ENCODE measurements at places on chromosomes 6 and 20.

GRCh38 chr6:6968731-6969552, 138.8 kb upstream of the RREB1 start:
- no peak for DNase-seq

- no peak for DNase-seq
Observed at GRCh38 chr6:108805611-108806167, 42.5 kb upstream of the ARMC2 start.

GRCh38 chr6:84691978-84692623, 72.3 kb downstream of the TBX18 start:
- DNase-seq = no peak

DNA sequence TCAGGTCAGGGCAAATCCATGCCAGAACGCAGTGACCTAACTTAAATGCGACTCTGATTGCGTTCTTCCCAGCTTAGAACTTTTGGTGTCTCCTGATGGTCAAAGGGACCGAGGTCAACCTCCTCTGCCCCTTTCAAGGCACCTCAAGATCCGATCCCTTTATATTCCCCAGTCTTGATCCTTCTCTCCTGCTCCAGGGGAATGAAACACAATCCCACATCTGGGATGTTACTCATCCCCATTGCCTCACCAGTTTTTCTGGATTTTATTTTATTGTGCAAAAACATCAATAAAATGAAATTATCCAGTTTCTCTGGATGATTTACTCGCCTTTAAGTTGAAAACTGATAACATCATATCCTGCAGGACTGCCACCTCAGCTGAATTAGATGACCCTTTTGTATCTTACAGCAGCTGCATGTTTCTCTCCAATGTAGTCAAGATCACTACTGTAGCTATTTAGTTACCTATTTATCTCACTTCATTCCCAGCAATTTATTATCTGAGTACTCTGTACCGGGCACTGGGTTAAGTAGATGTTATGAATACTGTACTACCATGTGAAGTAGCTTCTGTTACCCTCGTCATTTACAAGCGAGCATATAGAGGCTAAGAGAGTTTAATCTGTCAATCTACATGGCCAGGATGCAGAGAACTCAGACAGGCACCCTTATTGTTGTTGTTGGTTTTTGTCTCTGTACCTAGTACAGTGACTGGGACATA, 44.0 kb downstream of the IRAK1BP1 start:
- DNase-seq = peak; percentile 12

GRCh38 chr6:100342830-100343229, 121.9 kb downstream of the SIM1 start:
- DNase-seq = no peak

DNA sequence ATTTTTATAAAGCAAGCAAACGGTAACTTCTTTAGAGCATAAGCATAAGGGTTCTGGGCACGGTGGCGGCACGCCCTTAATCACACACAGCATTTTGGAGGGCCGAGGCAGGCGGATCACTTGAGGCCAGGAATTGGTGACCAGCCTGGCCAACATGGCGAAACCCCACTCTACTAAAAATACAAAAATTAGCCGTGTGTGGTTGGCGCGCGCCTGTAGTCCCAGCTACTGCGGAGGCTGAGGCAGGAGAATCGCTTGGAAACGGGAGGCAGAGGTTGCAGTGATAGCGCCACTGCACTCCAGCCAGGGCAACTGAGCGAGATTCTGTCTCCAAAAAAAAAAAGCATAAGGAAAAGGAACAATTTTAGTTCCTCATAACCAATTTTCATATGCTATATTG, 2.6 kb downstream of the SENP6 start:
- DNase-seq = no peak

All from GM04504 (cell line).